ENCODE measurements at places on chromosomes 11 and 22.

- no peak for DNase-seq
Measured at GRCh38 chr11:61675826-61676225, 4.4 kb upstream of the DAGLA start.

DNA sequence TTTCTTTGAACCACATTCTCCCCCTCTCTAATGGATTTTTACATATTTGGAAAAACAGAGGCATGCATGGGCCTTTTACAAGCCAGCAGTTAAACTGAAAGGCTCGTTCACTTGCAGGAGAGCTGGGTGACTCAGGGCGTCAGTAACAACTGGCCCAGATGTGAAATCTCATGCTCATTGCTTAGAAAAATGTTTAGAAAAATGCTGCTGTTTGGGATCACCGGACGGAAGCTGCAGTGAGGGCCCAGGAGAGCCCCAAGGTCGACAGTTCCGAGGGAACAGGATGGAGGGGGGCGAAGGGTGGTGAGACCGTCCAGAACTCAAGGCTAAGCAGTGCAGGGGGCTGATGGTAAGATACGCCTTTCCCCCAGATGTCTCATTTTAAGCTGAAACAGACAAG lies 41.7 kb upstream of the SMTN start:
- DNase-seq: no peak

DNA sequence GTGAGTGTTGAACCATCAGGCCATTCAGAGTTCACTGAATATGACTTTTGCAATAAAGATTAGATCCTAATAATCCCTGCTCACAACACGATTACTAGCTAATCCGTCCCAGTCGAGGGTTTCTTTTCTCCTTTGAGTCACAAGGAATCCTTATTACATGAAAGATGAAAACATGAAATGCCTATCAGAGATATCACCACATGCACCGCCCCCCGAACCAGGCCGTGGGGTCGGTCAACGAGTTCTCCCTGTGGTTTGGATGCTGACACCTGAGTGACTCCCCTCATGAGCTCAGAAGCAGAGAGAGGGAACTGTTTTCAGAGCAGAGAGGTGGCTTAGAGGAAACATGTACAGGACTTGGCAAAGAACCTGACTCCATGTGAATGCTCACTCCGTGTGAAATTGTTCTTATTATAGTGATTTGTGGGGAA lies 263.3 kb downstream of the ETS1 start:
- no peak for DNase-seq

DNA sequence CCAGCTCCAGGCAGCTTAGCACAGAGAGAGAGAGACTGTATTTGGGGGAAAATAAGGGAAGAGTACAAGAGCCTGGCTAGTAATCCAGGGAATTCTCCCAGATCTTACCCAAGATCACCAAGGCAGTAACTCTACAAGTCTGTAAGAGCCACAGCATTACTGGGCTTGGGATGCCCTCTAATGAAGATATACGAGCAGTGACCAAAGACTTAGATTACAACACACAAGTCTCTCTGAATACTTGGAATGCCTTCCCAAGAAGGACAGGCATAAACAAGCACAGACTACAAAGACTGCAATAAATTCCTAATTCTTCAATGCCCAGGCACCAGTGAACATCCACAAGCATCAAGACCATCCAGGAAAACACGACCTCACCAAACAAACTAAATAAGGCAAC lies 17.7 kb downstream of the DNAJC24 start:
- DNase-seq: no peak

DNA sequence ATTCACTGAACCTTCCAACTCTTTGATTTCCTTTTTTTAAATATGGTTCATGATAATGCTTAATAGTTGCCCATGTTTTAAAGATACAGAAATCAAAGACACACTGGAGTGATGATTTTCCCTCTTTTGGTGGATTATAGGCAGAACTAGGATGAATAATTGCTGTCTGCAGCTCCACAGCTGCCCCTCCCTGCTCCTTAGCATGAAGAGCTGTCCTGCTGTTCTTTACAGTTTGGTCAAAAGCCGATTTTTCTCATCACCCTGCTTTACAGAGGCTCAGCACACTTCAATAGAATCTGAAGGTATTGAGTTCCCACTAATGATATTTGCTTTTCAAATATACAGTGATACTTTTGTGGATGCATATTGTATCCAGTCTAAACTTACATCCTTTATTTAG lies 202.6 kb downstream of the AASDHPPT start:
- DNase-seq: no peak

DNA sequence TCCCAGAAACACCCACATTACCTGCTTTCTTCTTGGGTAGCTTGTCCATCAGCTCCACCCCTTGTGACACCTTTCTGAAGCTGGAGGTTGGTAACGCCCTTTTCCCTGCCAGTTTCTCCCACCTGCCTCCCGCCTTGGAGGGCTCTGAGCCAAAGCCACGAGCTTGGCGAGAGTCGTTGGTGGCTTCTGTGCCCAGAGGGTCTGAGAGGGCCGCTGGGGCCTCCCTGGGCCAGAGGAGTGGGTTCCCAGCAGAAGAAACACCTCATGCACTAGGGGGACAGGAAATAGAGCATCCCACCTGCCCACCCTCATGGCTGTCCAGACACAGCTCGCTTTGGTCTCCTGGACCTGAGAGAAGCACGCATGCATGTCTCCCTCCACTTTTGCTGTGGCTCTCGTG lies 37.9 kb downstream of the B3GAT1 start:
- DNase-seq: no peak
